Foreskin fibroblast (primary cell): ENCODE measurements at places on chromosomes 12 and 14.

GRCh38 chr12:106192659-106193393 lies 54.1 kb upstream of the NUAK1 start:
- DNase-seq, result peak; percentile 60

- DNase-seq, result no peak
These were observed 412 bp downstream of the FGFR1OP2 start for GRCh38 chr12:26938701-26939062.

DNA sequence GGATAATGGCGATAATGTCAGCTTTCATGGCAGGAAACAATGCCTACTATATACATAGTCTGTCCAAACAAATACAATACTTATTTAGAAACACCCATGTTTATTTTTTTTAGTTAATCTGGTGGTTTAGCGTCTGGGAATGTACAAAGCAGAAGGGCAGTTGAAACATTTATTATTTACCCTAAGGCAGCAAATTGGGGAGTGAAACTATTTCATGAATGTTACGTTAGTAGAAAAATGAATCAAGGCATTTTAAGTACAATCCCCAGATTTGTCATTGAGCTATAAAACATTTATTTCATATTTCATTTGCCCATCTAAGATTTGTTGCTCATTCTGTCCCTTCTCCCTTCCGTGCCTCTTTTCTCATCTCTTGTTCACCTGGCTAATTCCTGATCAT lies 87.1 kb upstream of the ATF1 start:
- DNase-seq, result no peak

GRCh38 chr12:39343665-39344064 lies 99.3 kb downstream of the KIF21A start:
- DNase-seq, result no peak

- DNase-seq, result no peak
These were observed 51.4 kb downstream of the VCPKMT start for GRCh38 chr14:50064993-50065392.

DNA sequence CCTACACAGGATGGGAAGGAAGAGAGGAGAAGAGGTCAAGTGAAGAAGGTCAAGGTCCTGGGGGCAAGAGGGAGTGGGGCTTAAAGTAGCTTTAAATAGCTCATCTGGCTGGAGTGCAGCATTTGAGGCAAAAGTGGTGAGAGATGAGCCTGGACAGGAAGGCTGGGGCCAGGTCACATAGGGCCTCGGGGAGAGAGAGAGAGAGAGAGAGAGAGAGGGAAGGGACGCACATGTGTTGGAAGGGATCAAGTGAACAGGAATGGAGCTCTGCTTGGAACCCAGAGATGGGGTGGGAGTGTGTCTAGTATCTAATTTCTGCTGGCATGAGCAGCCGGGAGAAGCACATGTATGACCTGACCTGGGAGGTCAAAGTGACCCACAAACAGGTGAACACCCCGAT lies 407.5 kb downstream of the MED13L start:
- DNase-seq, result no peak
